Activated CD4-positive, CD25-positive, alpha-beta regulatory T cell treated with anti-CD3 and anti-CD28 coated beads, Interleukin-2, amount 50 U/mL, for 16 hours (primary cell): ENCODE measurements at places on chromosomes 4 and X.

DNA sequence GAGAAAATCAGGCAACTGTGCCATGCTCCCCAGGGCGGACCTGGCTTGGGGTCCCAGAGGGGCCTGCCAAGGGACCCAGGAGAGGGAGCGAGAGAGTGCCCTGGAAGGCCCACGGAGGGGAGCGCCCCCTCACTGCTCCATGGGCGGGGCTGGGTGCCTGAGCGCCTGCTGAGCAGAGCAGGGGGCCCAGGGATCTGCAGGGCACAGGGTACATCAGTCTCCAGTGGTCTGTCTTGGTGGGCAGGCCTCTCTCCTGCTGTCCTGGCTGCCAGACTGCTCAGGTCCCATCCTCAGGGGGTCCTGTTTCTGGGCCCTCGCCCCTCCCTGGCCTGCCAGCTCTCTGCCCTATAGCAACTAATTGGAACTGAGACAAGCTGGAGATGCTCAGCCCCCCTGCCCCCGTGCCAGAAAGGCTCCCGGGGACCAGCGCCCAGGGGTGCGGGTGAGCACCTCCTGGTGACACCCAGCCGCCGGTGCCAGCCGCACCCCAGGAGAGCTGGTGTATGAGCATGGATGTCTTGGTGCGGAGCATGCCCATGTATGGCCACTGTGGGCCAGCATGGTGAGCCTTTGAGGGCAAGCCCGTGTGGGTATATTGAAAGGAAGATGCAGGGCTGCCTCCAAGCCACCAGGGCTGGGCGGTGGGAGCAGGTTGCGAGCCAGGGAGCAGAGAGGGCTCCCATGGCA, 1.3 kb downstream of the BGN start:
- no peak for DNase-seq

DNA sequence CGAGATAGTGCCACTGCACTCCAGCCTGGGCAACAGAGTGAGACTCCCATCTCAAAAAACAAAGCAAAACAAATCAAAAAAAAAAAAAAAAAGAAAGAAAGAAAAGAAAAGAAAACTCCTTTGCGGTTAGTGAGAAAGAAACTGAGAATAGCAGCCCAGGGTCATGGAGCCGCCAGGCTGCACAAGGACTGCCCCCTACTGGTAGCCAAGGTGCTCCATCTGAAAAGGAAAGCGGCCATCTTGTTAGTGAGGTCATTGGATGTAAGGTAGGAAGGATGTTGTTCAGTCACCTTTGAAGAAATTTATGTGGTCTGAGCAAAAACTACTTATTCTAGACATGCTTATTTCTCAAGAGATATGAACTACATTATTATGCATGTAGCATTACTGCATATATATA, 660.6 kb upstream of the TENM3 start:
- DNase-seq: no peak

DNA sequence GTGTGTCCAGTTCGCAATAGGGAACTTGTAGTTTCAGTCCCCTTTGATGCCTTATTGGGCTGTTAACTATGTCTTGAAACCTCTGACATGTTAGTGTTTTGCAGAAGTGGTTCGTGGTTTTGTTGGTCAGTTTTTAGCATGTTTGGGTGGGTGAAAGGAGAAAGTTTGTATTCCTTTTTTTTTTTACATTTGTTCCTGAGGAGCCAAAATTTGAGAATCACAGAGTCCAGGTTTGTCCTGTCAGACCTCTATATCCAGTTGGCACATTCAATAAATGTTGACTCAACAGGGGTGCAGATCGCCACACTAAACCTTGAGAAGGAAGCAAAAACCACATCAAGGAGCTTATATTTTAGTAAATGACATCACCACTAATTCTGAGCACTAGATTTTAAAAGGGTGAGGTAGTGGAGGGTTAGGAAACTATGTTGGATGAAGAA, 26.2 kb downstream of the DLG3 start:
- no peak for DNase-seq

- DNase-seq: no peak
Observed at GRCh38 chr4:153481478-153481877, 15.3 kb downstream of the TMEM131L start.

GRCh38 chr4:15784959-15785634, 7.0 kb downstream of the CD38 start:
- DNase-seq: no peak

DNA sequence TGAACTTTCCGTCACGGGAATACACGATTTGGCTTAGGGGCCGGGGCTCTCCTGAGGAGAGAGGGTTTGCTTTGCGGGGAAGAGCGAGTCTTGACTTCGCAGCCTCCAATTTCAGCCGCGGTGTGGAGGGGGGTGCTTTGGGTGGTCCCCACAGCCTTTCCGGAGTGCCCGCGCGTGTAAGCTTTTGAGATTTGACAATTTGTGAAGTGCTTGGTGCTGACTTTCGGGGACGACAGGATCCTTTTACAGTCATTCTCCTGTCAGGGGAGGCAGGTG, 355 bp downstream of the SCML1 start:
- DNase-seq: no peak

GRCh38 chr4:182142176-182143085, 100.8 kb upstream of the TENM3 start:
- DNase-seq: no peak

GRCh38 chrX:55787063-55787462, 69.5 kb downstream of the RRAGB start:
- no peak for DNase-seq

- DNase-seq: no peak
Observed at GRCh38 chr4:95537863-95538488, 10.8 kb downstream of the UNC5C start.

DNA sequence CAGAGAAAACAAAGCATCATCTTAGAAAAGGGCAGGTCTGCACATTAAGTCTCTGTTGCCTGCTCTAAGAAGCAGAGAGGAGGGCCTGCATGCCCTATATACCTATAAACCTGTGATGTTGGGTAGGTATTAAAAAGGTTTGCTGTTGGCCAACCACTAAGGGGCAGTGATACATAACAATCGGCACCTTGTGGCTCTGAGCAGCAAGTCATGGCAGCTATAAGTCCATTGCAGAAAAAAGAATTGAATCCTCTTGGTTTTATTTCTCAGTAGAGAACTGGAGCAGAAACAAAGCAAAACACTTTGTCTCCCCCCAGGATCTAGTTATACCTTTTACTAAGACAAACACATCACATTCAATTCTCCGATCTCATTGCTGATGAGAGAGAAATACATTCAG, 1364.4 kb downstream of the STIM2 start:
- no peak for DNase-seq

DNA sequence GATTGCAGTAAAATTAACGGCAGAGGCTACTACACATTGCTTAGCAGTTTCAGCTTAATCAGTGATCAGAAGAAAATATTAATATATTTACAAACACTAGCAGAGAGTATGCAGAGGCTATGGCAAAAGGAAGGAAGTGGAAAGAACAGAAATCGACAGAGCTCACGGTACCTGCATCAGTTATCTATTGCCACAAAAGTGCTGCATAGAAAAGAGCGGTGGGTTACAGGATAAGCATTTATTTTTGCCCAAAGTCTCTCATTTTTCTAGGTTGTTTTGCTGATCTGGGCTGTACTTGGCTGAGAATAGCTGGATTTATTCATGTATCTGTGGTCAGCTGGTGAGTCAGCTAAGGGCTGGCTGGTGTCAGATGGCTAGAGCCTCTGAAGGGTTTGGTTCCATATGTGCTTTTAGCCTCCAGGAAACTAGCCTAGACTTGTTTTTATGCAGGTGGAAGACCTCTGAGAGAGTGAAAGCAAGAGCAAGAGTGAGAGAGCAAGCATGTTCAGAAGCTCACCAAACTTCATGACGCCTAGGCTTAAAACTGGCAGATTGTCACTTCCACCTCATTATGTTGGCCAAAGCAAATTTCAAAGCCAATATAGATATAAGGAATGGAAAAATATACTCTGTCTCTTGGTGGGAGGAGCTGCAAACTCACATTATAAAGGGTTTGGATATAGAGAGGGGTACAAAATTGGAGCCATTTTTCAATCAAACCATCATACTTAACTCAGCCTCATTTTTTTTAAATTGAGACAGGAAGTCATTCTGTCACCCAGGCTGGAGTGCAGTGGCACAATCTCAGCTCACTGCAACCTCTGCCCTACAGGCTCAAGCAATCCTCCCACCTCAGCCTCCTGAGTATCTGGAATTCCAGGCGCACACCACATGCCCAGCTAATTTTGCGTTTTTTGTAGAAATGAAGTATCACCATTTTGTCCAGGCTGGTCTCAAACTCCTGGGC, 153.2 kb upstream of the RPL34 start:
- DNase-seq: no peak

DNA sequence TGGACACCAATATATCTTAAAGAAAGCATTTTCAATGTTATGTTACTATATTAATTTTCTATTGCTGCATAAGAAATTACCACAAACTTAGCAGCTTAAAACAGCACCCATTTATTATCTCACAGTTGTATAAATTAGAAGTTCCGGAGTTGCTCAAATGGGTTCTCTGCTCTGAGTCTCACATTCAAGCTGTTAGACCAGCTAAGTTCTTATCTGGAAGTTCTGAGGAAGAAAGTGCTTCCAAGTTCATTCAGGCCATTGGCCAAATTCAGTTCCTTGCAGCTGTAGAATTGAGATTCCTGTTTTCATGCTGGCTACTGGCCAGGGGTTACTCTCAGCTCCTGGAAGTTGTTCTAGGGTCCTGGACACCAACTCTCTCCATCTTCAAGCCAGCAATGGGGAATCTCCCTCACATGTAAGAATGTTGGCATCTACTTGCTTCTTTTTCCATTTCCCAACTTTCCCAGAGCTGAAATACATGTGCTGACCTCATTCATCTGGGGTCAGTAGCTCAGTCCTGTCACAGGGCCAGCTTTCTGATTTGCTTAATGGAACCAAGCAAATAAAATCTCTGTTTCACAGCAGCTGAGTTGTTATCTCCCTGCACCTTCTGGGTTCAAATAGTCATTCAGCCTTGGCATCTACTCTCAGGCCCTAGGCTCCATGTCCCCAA, 99.6 kb upstream of the INTU start:
- DNase-seq: no peak

DNA sequence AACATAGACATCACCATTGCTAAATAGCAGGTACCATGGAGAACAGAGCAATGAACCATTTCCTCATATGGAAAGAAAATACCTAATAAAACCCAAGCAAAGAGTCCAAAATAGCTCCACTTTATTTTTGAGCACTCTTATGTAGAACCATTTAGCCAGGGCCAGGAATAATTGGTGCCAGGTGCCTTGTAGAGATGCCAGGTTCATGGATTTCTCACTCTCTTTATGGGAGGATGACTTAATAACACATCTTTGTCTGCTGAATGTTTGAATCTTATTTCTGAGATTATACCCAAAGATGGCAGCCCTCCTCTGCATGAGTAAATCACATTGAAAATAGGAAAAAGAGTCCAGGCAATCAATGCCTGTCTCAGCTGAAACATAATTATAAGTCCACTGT, 212.3 kb upstream of the SFRP2 start:
- DNase-seq: no peak

- DNase-seq: no peak
Observed at GRCh38 chrX:71103110-71103983, 3.2 kb downstream of the CXorf65 start.

DNA sequence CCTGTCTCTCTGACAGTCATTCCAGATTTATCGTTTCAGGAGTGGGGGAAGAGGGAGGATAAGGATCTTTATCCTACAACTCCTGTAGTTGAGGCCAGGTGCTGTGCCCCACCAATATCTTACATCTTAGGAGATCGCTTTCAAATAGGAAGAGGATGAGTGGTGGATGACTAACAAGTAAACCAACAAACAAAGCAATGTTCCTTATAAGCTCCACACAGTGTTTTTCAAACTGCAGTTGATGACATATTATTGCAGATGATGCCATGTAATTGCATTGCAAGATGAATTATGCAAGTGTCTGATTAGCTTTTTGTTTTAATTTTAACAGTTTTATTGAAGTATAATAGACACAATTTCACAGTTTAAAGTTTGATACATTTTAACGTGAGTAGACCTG, 35.8 kb upstream of the TMEM164 start:
- DNase-seq: no peak

- DNase-seq: no peak
Observed at GRCh38 chr4:70313736-70314135, 21.0 kb upstream of the CABS1 start.
